ENCODE measurements at places on chromosomes 6 and 20. TPM values are rescaled to one million over a fixed set of nuclear protein-coding genes. Genes with fewer than 3 reads are reported as not detected.

GRCh38 chr20:43183536-43184070, 6.1 kb downstream of the PTPRT start:
- H3K36me3 ChIP-seq = no peaks in the 10 kb centered on the region
- H3K27ac ChIP-seq = no peak overlapping the region
- no peaks in the 10 kb centered on the region for H3K27me3 ChIP-seq

GRCh38 chr6:153074761-153075160, 56.3 kb downstream of the RGS17 start:
- no peaks in the 10 kb centered on the region for H3K27me3 ChIP-seq
- no peak overlapping the region for H3K27ac ChIP-seq
- DNase-seq = no peak
- no peaks in the 10 kb centered on the region for H3K36me3 ChIP-seq
- H3K4me1 ChIP-seq = no peaks in the 10 kb centered on the region
- no peak overlapping the region for H3K4me3 ChIP-seq

The BMP6 gene
- 5.2 TPM for total RNA-seq

The CCN2 gene
- 1,507 TPM for total RNA-seq

The C6orf118 gene
- total RNA-seq = not detected

All from aorta (tissue), 5 donors.